ENCODE measurements at places on chromosomes 2 and 18.

DNA sequence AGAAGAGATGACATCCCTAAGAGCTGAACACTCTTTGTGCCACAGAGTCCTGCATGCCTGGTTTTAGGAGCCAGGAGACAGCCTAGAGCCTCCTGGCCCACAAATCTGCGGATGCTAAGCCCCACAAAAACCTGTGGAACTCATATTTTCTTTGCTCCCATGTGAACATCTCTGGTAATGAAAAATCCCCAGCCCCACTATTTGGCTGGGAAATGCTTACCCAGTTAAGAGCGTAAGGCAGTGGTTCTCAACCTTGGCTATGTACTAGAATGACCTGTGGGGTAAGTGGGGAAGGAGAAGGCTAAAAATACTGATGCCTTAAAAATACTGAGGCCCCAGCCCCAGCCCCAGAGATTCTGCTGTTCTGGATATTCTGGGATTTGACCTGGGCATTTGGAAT, 208.1 kb downstream of the EN1 start:
- DNase-seq: no peak

- no peak for DNase-seq
Observed at GRCh38 chr2:85414761-85415553, 3.6 kb upstream of the SH2D6 start.

DNA sequence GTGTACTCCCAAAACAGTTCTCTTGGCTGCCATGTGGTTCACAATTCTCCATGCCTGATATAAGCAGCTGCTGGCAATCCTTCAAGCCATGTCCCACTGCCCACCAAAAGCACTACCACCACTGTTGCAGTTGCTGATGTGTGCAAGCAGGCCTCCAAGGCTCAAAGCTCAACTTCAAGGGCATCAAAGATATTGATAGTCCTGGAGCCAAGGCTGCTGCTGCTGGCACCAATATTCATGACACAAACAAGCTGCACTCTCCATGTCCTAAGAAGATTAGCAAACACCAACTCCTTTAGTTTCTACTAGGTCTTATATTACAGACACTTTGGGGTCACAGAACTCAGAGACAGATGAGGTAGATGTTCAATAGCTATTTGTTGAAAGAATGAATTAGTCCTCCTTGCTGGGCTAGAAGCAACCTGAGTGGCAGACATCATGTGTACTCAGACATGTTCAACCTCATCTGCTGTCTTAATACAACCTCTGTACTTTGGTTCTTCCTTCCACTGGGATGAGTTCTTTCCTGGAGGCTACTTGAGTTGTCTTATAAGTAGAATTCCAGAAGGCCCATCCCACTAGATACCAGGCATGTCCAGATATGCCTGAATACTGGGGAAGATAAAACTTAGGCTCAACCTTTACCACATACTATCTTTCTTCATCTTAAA, 104.5 kb upstream of the UGP2 start:
- no peak for DNase-seq

- no peak for DNase-seq
Observed at GRCh38 chr2:9638532-9638931, 7.7 kb upstream of the YWHAQ start.

GRCh38 chr2:39266139-39266805, 22.5 kb upstream of the CDKL4 start:
- DNase-seq: no peak

DNA sequence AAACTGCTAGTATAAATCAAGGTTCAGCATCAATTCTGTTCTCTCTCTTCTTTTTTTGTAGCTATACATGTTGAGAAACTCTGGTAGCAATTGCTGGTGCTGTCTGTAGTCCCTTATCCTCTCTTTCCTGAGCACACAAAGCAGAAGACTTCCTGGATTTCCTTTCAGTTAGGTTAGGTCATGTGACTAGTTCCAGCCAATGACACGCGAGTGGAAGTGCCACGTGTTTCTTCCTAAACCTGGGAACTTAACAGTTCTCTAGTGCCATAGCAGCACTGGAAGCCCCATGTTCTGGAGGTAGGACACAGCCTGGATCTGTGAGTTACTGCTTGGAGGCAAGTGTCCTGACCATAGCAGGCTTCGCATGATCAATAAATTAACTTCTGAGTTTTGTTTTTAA, 125.9 kb downstream of the PLA2R1 start:
- DNase-seq: no peak

DNA sequence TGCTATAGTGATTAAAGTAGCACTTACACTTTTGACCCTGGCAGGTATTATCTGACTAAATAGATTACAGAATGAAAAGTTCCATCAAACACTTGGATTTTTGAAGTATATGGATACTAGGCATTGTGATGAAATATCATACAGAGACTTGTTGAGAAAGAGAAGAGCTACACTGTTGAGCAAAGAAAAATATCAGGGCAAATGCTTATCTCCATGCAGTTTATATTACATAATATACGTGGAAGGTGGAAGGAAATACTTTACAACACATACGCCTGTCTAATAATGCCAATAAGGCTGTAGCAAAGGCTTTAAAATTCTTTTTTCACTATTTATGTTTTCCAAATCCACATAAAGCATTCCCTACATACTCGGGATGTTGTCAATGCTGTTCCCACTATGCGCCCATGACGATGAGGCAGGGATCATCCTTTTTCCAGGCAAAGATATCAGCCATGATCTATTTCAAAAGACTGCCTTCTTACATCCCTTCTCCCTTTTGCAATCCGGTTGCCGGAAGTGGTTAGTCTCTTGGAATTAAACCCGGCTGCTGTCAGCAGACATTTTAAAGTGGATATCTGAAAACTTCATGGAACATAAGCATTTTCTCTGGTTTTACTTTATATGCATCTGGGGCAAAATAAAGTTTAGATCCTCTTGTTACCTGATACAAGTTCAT, 92.6 kb upstream of the ITGA4 start:
- no peak for DNase-seq

DNA sequence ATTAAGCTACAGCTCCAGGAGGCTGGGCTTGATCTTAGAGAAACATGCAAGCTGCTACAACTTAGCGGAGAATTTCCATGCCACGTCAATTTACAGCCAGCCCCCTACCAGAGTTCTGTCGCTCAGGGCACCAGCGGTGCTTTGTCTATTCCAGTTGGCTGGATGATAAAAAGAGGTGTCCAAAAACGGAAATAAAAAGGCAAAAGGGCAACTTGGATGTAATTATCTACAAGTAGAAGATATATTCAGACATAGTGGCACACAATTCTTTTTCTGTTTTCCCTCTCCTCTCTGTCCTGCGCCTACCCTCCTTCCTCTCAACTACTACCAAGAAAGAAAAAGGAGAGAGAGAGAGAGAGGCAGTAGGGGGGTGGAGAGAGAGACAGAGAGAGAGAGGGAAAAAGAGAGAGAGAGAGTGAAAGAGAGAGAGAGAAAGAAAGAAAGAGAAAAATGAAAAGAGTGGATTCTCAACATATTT, 363 bp upstream of the RFTN2 start:
- DNase-seq: no peak

DNA sequence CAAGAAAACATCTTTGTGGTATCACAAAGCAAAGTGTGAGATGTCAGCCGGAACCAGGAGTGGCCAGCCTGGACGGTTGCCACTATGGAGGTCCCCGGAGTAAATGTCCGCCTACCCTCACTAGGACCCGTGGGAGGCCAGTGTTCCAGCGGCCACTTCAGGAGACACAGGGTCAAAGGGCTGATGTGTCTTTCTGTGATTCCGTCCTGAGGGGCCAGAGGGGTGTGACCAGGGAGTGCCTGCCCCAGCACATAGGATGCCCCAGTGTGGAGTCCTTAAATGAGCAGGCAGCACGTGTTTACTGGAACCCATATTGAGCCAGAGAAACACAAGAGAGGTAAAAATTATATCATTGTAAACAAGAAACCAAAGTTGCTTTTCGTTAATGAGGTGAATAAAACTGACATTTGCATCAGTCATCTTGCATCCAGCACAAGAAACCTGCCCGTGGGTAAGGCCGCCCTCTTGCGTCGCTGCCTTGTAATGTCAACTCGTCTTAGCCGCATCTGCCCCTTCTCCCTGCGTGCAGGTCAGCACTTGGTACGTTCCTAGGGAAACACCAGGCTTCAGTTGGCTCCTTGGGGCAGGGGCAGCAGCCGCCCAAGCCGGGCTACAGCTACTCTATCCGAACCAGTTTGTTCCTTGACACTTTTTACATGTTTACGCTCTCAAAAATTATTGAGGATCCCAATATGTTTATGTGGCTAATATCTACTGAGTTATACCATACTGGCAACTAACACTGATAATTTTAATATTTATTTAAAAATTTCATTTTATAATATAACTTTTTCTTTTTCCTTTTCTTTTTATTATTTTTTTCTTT, 46.7 kb upstream of the LAPTM4A start:
- peak; percentile 77 for DNase-seq

GRCh38 chr18:45821026-45821425, 4.4 kb upstream of the SIGLEC15 start:
- no peak for DNase-seq

DNA sequence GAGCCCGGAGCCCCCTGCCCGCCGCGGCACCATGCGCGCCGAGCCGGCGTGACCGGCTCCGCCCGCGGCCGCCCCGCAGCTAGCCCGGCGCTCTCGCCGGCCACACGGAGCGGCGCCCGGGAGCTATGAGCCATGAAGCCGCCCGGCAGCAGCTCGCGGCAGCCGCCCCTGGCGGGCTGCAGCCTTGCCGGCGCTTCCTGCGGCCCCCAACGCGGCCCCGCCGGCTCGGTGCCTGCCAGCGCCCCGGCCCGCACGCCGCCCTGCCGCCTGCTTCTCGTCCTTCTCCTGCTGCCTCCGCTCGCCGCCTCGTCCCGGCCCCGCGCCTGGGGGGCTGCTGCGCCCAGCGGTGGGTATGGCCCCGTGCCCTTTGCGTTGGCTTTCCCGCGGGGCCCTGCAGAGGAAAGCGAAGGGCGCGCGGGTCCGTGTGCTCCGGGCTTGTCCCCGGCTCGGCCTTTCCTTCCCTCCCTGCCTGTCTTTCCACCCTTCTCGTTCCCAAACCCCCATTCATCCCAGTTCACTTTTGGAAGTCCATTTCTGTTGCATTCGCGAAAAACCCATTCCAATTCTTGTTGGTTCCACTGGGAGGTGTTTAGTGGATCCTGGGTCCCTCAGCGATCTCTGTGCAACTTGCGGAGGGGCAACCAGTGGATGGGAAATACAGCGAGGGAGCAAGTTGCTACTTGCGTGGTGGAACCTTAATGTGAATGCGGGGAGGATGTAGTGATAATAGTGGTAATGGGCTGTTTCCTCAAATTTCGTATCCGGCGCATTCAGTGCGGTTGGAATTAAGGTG, 599 bp downstream of the ADAM23 start:
- no peak for DNase-seq

DNA sequence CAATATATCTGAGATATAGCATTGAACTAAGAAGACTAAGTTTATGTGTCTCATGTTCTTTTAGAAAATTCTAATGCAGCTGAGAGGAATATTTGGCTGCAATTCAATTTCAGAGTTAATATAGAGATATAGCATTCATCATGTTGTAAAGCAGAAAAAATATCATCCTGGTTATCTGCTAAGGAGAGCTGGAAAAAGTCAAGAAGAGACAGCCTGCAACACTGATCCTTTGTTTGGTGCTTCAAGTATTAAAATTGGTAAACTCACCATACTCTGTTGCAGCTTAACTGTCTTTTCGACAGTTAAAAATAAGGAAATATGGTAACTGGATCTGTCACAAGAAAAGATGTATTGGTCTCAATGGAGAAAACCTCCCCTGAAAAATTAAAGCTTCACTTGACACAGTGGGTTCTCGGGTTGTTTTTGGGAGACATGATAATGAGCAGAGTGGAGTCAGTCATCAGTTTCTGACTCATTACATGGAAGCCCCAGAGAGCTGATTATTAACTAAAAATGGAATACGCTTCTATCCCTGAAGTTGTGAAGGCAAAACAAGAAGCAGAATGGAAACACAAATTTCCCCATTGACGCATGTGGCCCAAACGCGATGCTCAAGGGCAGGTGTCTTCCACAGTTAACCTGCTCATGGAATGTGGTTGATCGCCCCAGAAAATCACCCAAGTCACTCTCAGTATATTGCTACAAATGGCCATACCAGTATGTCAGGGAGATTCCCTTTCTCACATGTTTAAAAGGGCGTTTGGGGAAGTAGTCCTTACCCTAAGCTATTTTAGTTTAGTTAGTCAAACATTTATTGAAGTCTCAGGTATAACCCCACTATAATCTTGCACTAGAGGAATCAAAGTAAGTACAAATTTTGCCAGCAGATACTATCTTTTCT, 8.2 kb downstream of the BCL2 start:
- no peak for DNase-seq

DNA sequence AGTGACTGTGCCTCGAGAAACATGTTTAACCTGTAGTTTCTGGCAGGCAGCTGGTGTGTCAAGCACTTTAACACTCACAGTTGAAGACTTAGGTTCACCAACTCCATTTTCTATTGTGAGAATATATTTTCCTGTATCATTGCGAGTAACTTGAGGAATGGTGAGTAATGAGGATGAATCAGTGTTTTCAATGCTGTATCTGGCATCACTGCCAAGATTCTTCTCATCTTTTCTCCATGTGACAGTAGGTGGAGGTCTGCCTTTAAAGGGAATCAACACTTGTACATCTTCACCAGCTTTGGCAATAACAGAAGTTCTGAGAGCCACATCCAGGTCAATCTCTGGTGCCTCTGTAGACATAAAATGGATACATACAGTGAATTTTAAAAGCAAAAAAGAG, 72.8 kb downstream of the PLEKHA3 start:
- DNase-seq: no peak

DNA sequence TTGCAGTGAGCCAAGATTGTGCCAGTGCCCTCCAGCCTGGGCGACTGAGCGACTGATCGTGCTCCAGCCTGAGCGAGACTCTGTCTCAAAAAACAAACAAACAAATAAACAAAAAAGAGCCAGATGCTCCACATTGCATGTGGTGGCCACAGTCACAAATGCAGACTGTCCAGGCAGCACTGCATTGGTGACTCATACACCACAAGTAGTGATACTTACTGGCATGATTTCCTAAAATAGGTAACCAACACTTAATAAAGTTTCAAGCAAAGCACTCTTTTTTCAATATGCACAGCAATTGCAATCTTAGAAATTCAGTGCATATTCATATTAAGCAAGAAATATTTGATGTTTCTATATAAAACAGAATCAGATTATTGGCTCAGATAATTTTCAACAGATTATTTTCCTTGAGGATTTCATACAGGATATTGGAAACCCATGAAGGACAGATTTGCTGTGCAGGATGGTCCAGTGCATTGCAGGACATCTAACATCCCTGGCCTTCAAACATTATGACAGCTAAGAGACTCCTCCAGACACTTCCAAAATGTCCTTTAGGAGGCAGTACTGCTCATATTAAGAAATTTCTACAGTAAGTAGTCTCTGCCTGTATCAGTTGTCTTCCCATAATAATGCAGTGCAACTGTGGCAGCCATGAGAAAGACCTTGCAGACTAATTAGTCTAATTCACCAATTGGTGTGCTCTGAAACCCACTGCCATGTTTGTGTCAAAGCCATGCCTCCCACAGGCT, 10.5 kb upstream of the SLC1A4 start:
- peak; percentile 21 for DNase-seq

- DNase-seq: no peak
Observed at GRCh38 chr2:28343971-28344715, 48.5 kb upstream of the FOSL2 start.

- DNase-seq: no peak
Observed at GRCh38 chr2:129754421-129754820, 225.0 kb upstream of the RAB6C start.

- no peak for DNase-seq
Observed at GRCh38 chr2:196262606-196263005, 91.2 kb upstream of the STK17B start.

- DNase-seq: no peak
Observed at GRCh38 chr2:64839844-64840243, 149.4 kb upstream of the SLC1A4 start.

- no peak for DNase-seq
Observed at GRCh38 chr2:36290306-36290856, 65.2 kb upstream of the CRIM1 start.

- no peak for DNase-seq
Observed at GRCh38 chr2:60521626-60522025, 31.8 kb downstream of the BCL11A start.
